ENCODE measurements at places on chromosomes 3 and 15.

GRCh38 chr3:25420147-25420546, 7.9 kb upstream of the RARB start:
- no peak for DNase-seq

DNA sequence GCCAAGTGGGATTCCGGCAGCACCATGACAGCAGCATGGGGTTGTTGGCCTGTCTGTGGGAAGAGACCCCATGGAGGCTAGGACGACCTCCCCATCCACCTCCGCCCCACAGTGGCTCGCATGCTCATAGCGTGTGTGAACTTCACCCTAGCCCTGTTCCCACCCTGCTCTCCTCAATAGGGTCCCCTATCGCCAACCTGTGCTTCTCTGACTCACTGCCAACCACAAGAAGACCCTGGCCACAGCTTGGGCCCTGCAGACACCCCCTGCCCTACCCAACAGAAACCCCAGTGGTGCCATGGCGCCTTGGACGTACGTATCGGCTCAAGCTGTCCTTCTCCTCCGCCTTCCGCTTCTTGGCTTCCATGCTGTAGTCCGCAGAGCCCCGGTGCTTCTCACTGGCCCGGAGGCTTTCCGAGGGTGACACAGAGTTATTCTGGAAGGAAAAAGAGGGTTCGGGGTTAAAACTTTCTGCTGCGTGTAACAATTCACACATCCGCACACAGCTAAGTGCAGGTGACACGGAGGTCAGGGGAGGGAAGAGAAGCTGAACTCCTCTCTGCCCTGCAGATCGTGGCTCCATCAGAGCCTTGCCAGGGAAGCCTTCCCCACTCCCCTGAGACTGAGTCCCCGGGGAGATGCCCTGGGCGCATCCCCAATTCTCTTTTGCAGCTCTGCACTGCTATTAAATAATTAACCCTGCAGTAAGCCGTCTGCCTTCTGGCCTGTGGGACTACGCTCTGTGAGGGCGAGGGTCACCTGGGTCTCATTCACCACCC, 37.3 kb downstream of the TLE3 start:
- DNase-seq = no peak

DNA sequence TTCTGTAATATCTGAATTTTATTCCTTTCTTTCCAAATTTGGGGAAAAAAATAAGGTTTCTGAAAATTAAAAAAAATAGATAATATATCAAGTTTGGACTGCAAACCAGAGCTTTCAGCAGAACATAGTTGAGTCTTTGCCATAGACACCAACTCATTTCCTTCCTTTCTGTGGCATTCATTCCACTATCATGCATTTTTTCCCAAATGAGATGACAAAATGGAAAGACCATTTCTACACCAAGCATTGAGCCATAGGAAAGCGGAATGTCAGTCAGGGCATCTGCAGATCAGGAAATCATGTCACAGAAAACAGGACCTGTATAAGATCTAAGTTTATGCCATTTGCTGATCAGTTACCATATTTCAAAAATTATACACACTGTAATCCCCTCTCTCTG, 333.3 kb upstream of the THBS1 start:
- no peak for DNase-seq

GRCh38 chr3:188400494-188401243, 246.7 kb downstream of the LPP start:
- no peak for DNase-seq

- DNase-seq = no peak
Measured at GRCh38 chr15:83733691-83734090, 79.8 kb downstream of the ADAMTSL3 start.

DNA sequence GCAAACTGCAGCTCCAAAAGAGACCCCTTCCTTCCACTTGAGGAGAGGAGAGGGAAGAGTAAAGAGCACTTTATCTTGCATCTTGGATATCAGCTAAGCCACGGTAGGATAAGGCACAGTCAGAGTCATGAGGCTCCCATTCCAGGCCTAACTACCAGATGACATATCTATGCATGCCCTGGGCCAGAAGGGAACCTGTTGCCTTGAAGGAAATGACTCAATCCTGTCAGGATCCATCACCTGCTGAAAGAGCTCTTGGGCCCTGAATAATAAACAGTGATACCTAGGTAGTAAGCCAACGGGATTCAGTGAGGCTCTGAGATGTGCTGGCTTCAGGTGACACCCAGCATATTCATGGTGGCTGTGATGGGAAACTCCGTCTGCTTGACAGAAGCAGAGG, 118.5 kb upstream of the EPHA3 start:
- no peak for DNase-seq

DNA sequence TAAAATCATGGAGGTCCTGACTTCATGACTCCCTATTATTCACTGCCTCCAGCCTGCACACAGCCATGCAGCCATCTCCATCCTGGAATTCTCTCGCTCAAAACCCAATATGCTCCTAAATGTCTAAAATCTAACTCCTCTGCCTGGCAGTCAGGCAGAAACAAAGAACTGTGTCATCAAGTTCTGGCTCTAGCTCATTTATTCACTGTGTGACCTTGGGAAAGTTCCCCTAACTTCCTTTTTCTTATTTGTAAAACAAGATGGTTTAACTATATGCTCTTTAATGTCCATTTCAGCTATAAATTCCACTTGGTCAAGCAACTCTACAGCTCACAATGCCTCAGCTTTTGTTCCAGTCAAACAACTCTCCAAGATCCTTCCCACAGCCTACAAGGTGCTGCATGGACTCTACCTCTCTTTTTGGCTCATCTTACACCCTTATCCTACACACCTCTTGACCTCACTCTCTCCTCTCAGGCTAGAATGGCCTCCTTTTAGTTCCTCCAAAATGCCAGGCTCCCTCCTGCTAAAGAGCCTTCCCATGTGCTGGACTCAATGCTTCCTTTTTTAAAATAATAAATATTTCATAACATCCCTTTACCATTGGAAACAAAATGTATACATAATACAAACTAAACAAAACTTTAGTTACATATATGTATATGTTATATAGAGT, 16.4 kb downstream of the PIK3CB start:
- no peak for DNase-seq

- DNase-seq = no peak
Measured at GRCh38 chr3:105013657-105014056, 353.1 kb upstream of the ALCAM start.

- DNase-seq = no peak
Measured at GRCh38 chr15:78749831-78750230, 61.4 kb downstream of the ADAMTS7 start.

DNA sequence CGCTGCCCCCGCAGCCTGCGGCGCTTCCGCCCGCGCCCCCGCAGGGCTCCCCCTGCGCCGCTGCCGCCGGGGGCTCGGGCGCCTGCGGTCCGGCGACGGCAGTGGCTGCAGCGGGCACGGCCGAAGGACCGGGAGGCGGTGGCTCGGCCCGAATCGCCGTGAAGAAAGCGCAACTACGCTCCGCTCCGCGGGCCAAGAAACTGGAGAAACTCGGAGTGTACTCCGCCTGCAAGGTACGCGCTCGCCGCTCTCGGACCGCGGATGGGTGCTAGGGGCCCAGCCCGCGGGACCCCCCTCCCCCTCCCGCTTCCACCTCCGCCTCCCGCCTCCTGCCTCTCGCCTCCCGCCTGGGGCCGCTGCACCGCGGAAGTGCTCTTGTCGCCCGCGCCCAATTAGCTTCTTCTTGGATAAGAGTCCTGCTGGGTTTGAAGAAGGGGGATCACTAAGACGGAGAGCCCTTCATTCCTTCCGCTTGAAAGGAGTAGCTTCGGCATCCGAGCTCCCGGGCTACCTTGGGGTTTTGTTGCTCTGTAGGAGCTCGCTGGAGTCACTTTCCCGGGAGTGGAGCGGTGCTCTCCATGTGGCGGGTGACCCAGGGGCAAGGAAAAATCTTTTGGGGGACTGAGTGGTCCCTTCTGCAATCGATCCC, 426 bp downstream of the KAT2B start:
- peak; percentile 84 for DNase-seq

GRCh38 chr3:27532426-27533260, 48.5 kb upstream of the SLC4A7 start:
- DNase-seq = no peak

- DNase-seq = no peak
Measured at GRCh38 chr3:54304877-54305276, 182.5 kb downstream of the CACNA2D3 start.

GRCh38 chr3:65597952-65598413, 440.7 kb downstream of the MAGI1 start:
- DNase-seq = peak; percentile 77

DNA sequence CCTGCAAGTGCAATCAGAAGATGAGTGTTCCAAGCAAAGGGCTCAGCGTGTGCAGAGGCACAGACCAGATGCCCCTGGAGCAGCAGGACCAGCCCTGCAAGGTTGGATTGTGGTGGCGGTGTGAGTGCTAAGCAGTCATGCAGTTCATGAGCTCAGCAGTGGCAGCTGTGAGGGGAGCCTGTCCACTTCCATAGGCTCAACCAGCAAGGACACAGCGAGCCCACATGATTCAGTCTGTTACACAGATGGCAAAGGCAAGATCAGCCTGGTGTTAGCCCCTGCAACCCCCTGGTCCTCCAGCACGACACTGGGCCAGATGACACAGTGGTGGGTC, 95.9 kb upstream of the PRR23E start:
- DNase-seq = no peak

- no peak for DNase-seq
Measured at GRCh38 chr3:194617143-194617671, 16.0 kb downstream of the TMEM44 start.

DNA sequence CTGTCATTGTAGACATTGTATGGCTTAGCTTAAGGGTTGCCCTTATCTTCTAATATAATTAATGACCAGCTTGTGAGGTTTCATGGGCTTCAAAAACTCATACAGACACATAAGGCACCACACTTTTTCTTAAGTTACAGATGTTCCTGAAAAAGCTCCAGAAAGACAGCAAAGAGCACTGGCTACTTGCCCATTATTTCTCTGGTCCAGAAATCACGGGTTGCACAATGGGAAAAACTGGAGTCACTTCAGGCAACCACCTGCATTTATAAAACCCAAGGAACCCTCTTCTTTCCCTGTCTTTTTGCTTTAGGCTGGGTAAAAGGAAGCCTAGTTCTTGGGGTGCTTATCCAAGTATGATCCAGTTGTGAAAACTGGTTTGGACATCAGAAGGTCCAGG, 2.3 kb upstream of the COL6A6 start:
- DNase-seq = no peak

GRCh38 chr15:100734586-100734985, 132.2 kb downstream of the ASB7 start:
- DNase-seq = no peak

DNA sequence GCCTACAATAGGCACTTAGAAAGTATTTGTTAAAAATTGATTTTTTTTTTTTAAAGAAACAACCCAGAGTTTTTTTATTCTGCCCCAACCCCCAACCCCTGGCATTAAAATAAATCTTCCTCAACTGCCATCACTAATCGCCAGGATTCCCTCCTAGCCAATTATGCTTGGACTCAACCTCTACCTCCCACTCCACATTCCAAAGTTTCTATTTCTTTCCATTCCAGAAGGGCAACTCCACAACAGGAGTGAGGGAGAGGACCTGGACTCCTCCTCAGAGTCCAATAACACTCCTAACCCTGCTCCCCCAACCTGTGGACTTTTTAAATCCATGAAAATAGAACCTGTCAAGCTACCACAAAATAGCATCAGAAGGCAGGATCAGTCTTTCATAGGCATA, 99.4 kb downstream of the ADAMTS9 start:
- DNase-seq = no peak

DNA sequence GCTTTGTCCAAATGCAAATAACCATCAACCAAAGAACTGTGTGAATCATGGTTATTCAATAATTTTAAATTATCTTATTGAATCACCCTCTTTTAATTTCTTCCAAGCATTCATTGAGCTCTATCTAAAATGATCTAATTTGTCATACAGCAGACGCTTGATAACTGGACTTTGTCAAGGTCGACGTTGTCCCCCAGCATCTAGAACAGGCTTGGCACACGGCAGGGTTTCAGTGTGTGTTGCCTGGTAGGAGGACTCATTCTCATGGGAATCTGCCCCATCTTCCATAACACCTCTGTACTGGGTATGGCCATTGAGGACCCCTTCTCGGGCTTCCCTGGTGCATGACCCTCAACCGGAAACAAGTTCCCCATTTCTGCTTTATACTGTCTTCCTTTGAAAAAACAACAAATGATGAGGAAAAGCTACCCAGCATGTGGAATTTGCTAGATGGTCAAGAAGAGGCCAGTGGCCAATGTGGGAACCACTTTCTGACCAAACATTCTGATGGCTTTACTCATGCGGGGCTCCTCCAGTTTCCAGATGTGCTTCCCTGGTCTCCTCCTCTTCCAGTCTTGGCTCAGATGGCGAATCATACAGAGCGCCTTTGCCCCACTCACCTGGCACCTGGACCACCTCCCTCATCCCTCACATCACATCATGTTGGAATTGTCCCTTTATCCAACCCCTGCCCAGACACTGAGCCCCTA, 41.7 kb upstream of the SEC22A start:
- DNase-seq = no peak

DNA sequence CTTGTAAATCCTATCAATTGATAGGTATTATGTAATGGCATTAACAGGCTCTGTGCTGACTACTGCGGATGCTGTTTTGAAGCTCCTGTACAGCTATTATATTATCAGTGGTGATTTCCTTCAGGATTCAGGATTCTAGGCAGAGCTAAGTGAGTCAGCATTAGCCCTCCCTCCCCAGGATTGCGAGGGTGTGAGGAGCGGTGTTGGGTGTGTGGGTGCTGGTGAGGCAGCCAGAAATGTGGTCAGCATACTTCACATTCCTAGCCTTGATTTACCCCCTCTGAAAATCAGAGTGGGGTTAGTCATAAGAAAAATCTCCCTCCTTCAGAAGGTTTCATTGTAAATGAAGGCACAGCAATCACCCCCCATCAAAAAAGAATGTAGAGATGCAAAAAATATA, 72.5 kb downstream of the SNTN start:
- DNase-seq = no peak

- no peak for DNase-seq
Measured at GRCh38 chr3:4720316-4721075, 227.3 kb downstream of the ITPR1 start.

DNA sequence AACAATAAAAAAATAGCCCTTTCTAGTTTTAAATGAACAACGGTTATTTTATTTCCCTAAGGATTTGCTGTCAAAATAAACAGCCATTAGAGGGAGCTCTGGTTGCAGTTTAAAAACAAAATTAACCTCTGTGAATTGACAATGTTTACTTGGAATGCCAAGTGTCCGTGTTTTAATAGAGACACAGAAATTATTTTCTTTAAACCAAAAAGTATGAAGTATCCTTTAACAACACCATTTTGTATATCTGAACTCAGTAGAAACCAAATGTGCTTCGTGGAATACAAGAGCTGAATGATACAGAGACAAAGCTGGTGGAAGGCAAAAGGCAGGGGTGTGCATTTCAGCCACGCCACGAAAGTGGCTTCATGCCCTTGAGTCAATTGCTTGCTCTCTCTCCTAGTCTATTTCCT, 74.4 kb downstream of the MOBP start:
- no peak for DNase-seq
